ENCODE measurements at places on chromosomes 11 and 22.

DNA sequence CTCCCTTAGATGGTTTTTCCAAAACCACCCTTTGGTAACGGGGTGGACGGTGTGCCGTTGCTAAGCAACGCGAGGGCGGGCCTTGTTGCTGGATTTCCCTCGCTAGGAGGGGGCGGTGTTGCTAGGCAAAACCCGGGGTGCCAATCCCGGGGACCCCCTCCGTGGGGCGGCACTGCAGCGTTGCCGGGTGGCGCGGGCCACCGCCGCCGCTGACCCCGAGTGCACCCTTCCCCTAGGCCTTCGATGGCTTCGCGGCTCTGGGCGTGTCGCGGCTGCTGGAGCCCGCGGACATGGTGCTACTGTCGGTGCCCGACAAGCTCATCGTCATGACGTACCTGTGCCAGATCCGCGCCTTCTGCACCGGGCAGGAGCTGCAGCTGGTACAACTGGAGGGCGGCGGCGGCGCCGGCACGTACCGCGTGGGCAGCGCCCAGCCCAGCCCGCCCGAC, 8.9 kb downstream of the EHBP1L1 start:
- DNase-seq, result no peak

GRCh38 chr11:6438979-6439571, 1.7 kb downstream of the HPX start:
- DNase-seq, result peak; percentile 10

DNA sequence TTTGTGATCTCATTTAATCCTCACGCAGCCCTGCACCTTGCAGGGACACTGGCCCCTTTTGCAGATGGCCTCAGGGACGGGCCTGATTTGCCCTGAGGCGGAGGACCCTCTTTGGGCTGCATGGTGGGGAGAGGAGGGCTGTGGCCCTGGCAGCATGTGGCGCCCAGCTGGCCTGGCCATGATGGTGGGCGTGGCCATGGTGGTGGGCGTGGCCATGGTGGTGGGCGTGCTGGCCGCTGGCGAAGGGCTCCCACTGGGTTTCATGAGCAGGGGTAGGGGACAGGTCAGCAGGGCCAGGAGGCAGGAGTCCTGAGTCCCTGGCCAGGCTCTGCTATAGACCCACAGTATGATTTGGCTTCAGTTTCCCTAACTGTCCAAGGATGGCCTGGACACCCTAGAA, 13.1 kb downstream of the WNT11 start:
- no peak for DNase-seq

GRCh38 chr22:50456026-50456425, 18.8 kb downstream of the SBF1 start:
- DNase-seq, result no peak

DNA sequence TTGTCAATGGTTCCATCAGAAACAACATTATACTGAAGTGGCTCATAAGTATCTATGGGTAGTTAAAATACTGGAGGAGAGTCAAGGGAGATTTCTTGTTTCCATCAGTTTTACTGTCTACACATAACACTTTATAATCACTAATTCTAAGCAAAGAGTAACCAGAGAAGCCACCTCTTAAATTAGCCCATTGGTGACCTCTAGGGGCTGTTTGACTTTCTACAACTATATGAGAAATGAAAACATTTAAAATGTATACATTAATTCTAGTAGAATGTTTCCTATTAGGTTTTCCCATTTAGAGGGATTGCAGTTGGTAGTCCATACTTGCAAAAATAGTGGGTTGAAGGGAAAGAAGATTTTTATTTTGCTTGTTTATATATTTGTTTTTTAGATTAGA, 504.3 kb downstream of the FAM181B start:
- DNase-seq, result no peak

- no peak for DNase-seq
Observed at GRCh38 chr22:31578171-31578570, 81.8 kb downstream of the SFI1 start.

GRCh38 chr11:116312570-116313391, 460.0 kb downstream of the BUD13 start:
- peak; percentile 78 for DNase-seq

- no peak for DNase-seq
Observed at GRCh38 chr22:41544671-41545476, 604 bp upstream of the POLR3H start.

- DNase-seq, result no peak
Observed at GRCh38 chr11:10558288-10558687, 10.2 kb downstream of the LYVE1 start.

DNA sequence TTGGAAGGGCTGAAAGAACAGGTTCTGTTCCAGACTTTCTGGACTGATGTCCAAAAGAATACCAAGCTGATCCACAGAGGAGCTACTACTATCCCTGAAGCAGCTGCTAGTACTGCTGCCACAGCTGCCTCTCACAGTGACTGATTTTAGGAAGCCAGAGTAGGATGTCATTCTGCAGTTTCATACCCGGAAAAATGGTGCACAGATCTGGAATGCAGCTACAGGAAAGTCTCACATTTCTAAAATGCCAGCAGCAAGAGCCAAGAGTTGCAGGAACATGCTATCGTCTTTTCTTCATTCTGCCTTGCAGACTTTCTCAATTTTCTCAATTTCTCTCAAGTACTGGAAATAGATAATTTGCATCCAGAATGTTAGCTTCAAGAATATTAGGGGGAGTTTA, 19.4 kb upstream of the CCDC179 start:
- DNase-seq, result no peak

DNA sequence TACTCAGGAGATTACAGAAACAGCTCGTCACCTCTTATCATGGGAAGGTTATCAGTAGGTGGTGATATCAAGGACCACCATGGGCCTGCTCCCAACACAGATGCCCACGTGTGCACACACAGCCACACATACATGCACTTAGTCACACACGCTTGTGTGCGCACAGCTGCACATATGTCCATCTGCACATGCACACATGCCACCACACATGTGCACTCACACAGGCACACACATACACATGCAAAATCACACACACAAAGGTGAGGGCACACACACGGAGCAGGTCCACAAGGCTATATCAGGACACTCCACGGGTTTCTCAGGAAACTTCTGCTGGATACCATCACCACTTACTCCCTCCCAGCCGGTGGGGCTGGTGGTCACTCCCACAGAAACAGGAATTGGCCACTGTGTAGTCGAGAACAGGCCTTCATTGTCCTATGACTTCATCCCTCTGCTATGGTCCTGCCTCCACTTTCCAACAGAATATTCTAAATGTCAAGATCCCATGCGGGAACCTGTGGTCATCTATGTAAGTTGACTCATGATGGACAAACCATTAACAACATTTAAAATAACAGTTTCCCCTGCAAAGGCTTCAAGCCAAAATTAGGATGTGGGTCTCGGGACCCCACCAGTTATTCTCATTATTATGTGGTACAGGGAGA, 2.2 kb downstream of the C11orf24 start:
- DNase-seq, result no peak

DNA sequence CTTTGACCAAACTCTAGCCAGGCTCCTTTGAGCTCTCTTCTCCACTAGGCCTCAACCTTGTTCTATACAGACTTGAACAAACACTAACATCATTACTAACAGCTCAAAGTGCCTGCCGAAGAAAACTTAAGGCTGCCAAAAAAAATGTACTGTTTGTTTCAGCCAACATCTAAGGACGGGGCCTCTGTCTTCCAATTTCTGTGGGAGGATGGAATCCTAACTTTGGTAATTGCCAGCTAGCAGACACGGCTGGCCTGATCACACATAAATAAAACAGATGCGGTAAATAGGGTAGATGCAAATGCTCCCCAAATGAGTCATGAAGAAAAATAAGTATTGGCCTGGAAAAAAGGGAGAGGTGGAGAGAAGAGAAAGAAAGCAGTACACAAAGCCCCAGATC, 394.3 kb downstream of the TMEM135 start:
- DNase-seq, result no peak

GRCh38 chr11:81647374-81647773, 1086.3 kb downstream of the FAM181B start:
- no peak for DNase-seq

- peak; percentile 47 for DNase-seq
Observed at GRCh38 chr22:26463101-26463661, 20.4 kb downstream of the HPS4 start.

- no peak for DNase-seq
Observed at GRCh38 chr22:20126284-20127029, 5.1 kb upstream of the ZDHHC8 start.

DNA sequence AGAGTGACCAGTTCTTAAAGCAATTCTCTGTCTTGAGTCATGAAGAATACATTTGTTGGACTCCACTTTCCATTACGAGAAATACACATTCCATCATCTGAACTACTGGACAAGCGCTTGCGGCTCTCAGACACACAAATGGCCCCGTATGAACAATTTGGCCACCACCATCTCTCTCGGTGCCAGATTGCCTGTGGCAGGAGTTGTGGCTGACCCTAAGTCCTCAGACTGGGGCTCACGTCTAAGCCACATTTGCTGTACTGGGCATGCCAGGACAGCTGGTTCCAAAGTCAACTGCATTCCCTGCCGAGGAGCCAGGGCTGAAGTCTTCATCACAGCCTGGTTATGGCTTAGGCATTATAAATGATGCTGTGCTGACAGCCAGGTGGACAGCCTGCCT, 227.5 kb downstream of the MIAT start:
- DNase-seq, result no peak

DNA sequence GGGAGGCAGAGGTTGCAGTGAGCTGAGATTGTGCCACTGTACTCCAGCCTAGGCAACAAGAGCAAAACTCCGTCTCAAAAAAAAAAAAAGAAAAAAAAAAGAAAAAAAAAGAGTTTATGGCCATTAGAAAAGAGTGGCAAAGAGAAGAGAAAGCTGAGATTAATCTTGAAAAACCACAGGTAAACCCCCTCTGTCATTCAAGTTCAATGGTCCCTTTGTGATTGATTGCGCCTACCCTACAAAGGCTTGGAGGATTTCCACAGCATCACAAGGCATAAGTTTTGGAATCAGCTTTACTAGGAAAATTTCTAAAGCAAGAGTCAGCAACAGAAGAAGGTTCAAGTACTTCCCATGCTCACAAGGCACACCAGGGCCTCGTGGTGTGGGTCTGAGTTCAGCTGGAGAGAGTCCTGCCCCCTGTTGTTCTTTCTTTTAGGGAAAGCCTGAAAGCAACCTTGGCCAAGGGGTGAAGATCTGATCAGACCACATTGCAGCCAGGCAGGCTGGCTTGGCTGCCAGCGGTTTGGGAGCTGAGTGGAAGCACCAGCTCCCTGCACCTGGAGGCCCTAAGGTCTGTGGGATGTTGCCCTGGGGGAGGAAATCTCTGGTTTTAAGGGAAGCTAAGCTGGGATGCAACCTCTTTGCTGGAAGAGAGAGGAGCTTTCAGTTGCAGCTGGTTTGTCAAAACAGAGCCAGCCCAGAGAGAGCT, 41.8 kb downstream of the SLN start:
- DNase-seq, result no peak

Measured in caudate nucleus (tissue), 63 donors.